ENCODE measurements at places on chromosomes 3 and 15.

DNA sequence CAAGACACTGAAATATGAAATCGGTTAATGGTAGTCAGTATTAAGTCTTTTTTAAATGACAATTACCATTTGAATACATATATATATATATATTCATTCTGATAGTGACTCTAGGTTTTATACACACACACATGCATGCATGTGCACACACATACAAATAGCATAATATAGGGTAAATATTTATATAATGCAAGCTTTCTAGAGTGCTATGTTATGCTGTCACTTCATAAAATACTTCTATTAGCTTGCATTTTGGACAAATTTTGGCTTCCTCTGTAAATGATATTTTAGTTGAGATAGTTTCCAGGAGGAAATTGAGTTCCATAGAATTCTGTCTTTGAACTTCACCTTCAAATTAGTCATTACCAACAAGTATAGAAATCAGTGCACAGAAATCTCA, 89.9 kb upstream of the EPHA3 start:
- DNase-seq, result no peak

- no peak for DNase-seq
Observed at GRCh38 chr3:149398296-149398695, 20.8 kb upstream of the TM4SF1 start.

DNA sequence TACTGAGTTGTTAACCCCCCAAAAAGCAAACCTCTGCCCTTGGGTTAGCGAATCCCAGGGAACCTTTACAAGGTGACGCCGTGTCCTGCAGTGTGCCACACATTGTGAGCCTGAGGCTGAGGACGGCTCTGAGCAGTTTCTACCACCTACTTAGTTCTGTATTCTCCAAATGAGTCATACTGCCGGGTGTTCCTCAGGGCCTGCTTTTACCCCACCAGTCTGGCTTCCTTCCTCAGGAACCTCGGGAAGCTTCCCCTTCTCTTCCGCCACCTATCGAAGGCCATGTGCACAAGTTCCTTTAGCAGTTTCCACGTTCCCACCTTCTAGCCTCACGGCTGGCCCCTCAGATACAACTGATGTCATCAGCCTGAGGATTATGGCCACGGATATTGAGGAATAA, 384.0 kb upstream of the TPM1 start:
- no peak for DNase-seq

DNA sequence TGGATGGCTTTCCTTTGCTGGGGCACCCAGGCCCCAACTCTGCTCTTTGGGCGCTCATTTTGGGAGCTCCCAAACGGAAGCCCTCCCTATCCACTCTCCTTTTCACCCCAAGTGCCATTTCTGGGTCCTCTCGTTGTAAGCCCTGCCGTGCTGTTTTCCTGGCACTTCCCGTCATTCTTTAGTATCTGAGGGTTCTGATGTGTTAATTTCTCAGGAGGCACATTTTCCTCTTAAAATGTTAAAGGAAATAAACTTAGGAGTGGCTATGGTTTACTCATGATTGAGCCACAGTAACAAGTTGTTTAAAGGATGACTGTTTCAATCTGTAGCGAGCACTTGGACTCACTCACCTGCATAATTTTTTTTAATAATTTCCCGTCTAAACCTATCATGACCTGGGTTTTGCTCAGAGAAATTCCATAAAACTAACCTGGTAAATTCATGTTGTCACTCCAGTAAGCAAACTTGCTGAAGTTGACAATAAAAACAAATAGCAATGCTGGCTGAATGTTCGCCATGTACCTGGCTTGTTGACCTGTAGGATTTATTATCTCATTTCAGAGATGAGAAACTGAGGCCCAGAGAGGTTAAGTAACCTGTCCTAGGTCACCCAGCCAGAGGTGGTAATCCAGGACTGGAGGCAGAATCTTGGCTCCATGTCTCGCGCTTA, 10.6 kb downstream of the ALDH1A3 start:
- DNase-seq, result no peak

DNA sequence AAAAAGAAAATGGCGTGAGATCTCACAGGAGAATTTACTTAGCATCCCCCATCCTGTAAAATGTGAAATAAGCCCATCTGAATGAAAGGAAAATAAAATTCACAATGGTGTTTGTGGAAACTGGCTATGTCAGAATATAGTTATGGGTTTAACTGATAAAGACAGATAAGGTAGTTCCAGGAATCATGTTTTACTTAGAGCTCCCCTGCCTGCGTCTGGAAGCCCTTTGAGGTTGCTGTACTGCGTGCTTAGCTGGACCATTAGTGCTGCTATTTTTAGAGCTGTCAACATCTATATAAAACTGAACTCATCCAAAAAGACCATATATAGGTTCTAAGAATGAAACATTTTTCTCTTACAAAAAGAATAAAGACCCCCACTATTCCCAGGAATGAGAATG, 130.8 kb downstream of the LSAMP start:
- no peak for DNase-seq

GRCh38 chr15:92104072-92104471, 250.6 kb downstream of the SLCO3A1 start:
- no peak for DNase-seq

- no peak for DNase-seq
Observed at GRCh38 chr3:140433431-140433830, 244.4 kb upstream of the TRIM42 start.

DNA sequence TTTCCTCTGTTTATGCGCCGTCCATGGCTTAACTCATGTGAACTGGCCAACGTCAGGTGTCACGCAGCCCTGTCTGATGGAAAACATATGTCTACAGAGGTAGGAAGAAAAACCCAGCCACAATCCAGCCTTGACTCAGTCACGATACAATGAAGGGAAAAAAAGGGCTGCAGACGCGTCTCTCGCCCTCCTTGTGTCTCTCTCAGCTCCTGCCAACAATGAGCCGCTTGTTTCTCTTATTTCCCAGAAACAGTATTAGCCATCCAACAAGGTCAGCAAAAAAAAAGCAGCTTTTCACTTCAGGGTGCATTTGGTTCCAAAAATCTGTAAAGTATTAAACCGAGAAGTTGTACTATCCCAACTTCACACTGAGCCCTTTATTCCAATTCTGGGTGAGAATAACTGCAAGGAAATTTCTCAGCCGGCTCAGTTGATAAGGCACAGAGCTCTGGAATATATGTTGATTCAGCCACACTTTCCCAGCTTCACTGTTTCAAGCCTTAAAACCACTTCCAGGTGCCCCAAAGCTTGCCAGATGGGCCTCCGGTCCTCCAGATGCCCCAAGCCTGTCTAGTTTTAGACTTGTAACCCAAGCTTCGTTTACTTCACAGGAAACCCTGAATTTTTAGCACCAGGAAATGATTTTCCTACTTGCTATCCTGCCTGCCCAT, 79.4 kb downstream of the TM4SF4 start:
- peak; percentile 87 for DNase-seq

GRCh38 chr3:161879470-161879869, 382.9 kb downstream of the OTOL1 start:
- DNase-seq, result no peak

Data from BJ (cell line).